ENCODE measurements at places on chromosomes 5 and 9. TPM values are rescaled to one million over a fixed set of nuclear protein-coding genes. Genes with fewer than 3 reads are reported as not detected.

Gene CCNI2
- 0.36 TPM for total RNA-seq

Gene GPR151
- not detected for total RNA-seq

Gene ZDHHC21
- 16.9 TPM for total RNA-seq

DNA sequence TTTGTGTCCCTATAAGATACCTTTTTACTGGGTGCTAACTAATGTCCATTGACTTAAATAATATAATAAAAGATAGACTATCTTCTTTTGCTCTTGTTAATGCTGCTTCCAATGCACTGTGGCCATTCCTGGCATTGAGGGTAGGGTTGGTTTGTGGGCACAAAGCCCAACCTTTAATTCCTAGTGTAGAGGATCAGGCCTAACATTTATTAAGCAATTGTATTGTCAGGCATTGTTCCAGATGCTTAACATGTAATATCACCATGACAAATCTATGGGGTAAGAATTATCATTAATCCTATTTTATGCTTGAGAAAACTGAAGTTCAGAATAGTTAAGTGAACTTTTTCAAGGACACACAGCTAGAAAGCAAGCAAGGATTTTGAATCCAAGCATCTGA is 60.4 kb upstream of the GPBP1 start:
- DNase-seq = no peak

DNA sequence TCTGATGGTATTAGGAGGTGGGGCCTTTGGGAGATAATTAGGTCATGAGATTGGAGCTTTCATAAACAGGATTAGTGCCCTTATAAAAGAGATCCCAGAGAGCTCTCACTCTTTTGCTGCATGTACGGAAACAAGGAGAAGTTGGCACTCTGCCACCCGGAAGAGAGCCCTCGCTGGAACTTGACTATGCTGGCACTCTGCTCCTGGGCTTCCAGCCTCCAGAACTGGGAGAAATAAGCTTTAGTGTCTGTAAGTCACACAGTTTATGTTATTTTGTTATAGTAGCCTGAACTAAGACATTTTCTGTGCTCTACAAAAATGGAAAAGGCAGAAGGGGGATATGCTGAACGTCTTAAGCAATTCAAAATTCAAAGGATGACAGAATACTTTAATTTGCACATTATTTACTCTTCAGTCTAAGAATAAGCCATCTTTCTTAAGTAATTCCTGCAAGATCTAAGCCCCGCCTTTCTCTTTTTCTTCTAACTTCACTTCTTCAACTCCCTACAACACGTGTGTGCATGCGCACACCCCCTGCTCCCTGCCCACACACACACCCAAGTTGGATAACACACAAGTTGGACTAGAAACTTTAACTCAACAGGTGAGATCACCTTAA is 17.3 kb downstream of the NFIB start:
- no peak for DNase-seq

DNA sequence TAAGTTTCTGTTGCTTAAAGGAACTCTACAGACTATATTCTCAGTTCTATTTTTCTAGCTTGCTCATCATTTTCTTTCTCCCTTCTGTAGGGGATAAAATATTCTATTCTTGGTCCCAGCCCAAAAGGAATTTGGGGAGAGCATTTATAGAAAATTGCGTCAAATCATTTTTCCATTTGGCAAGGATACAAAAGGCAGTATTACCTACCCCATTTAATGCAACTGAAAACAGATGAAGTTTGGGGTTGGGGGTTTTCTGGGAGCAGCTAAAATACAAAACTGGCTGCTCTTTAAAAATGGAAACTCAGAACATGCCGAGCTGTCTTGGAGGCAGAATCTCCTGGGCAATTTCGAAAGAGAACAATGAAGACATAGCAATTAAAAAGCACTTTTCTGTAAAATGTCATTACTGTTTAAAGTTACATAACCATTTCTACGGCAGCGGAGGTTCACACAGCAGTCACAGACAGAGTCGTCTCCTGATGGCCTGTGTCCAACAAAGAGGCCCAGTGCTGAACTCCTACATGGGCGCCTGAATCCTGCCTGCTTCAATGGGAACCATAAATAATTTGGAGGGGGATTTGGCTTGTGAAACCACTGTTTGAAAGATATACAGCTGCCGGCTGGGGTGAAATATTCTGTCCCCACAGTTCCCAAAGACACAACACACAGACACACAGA is 152.4 kb downstream of the BRINP1 start:
- peak; percentile 65 for DNase-seq

GRCh38 chr9:4303006-4303405 is 3.1 kb upstream of the GLIS3 start:
- no peak for DNase-seq

- no peak for DNase-seq
Measured at GRCh38 chr5:129177451-129177850, 82.9 kb downstream of the ISOC1 start.

- DNase-seq = no peak
Measured at GRCh38 chr5:6761333-6761732, 48.1 kb downstream of the TENT4A start.

DNA sequence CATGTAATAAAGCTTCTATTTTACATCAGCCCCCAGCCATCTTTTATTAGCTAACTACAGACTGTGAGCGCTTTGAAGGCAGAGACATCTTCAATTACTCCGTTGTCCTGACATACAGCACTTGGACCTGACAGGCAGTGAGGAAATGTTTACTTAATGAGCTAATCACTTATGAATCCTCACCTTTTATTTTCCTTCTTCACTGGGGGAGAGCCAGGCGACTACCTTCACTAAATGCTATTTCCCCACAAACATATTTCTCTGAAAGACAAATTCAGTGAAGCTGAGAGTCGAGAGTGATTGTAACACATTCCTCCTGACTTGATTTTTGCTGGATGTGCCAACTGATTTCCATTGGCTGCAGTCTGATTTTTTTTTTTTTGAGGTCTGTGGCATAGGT is 192.1 kb upstream of the CLINT1 start:
- DNase-seq = no peak

DNA sequence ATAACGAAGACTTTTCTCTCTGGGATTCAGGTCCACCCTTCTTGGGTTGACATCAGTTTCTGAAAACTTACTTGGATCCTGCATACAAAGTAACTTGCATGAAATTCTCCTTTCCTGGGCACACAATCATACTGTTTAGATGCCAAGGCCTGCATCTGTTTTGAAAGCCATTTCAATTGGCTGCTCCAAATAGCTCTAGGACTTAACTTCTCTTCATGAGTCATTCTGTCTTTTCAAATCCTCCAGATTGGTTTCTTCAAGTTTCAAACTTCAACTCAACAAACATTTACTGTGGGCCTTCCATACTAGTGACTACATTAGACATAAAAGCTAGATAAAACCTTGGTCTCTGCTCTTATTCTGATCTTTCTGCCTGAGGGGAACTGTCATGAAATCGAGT is 54.8 kb upstream of the HMHB1 start:
- DNase-seq = no peak
